Putamen (tissue), 1 donor: ENCODE measurements at places on chromosomes 16 and 17.

- no peak for DNase-seq
Measured at GRCh38 chr16:27698746-27699145, 148.8 kb downstream of the KATNIP start.

GRCh38 chr17:28744104-28744971, 527 bp downstream of the TRAF4 start:
- DNase-seq, result no peak

- no peak for DNase-seq
Measured at GRCh38 chr17:29162909-29163341, 17.3 kb downstream of the MYO18A start.

GRCh38 chr16:83722456-83723183, 85.2 kb upstream of the HSBP1 start:
- no peak for DNase-seq

DNA sequence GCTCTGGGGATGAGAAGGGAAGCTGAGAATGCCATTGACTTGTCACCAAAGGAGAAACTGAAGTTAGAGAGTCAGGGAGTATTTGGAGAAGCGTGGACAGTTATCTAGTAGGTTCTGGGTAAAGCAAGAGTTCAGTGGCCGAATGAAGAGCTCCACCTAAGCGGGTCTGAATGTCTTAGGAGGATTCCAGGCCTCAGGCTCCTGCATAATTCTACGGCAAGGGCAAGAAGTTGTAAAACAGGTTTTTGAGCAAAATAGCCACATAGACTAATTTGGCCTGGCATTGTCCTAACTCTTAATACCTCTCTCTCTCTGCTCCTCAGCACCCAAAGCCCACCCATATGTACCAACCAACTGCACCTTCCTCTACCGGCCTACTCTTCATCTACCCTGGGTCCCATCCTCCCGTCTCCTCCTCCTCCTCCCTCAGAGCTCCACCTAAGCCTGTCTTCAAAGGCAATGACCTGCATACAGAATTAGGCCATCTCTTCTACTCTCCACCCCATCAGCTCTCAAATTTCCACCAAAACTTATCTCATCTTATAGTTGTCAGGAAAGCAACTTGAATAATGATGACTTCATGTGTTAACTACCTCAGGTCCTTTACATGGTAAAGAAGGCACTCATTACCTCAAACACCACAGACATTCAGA, 42.0 kb upstream of the KCNJ2 start:
- DNase-seq, result no peak

GRCh38 chr17:46817151-46817900, 1.2 kb downstream of the WNT3 start:
- no peak for DNase-seq

- no peak for DNase-seq
Measured at GRCh38 chr17:9232591-9233270, 211.4 kb downstream of the NTN1 start.

DNA sequence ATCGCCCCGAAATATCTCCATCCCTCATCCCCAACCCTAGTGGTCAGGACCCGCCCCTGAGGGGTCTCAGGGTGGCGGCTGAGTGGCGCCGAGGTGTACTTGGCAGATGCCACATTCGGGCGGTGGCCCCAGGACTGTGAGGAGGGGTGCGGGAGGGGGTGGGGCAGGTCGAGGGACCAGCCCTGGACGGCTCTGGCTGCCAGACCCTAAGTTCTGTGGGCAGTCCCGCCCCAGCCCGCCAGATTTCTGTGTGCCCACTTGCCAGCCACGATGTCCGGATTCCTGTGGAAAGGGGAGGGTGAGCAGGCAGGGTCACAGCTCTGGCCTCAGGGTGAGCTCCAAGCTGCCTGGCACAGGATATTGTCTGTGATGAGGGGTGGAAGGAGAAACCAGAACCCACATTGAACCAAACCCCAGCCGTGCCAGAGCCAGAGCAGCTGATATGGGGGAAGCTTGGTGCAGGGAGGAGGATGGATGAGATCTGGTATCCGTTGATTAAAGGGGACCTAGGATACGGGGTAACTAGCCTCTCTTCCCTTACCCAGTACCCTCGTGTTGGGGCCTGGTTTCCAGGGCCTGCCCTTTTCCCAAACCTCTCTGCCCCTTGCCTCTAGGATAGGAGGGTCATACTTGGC, 1.1 kb upstream of the CHAD start:
- DNase-seq, result no peak
